ENCODE measurements at places on chromosomes 4 and X.
A peak's percentile ranks its signal among the peaks of the same experiment; 100 is the strongest.

GRCh38 chr4:185224597-185224996 is 15.2 kb downstream of the SNX25 start:
- no peak for DNase-seq

DNA sequence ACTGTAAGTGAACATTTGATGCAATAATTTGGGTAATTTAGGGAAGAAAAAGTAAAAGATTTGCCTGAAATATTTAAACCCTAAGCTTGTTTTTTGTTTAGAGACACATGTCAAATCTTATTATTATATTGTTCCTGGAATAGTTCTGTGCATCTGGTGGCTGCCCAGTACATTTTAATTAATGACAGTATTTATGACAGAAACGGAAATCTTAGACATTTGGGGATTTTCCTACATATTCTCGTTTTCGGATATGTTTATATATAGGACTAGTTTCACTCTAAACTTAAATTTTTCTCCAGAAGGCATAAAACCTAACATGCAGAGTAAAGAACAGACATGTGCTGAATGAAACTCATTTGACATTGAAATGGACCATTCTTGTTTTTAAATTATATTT is 125.6 kb upstream of the PAQR3 start:
- no peak for DNase-seq

DNA sequence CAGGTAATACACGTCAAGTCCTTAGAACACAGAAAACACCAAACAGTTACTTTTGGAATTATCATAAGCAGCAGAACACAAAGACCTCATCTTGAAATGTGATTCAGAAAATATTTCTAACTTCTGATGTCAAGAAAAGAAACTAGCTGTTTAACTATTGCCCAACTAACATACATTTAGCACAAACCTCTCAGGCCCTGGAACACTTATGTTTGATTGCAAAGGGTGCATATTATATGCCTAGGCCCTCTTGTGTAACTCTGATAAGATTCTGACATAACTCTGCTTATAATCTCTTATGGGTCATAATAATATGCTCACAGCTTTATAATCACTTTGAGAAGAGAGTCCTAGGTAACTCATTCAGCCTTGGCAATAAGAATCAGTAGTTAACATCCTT is 62.6 kb downstream of the TBC1D9 start:
- no peak for DNase-seq

- DNase-seq: no peak
These were observed 581 bp upstream of the FAM114A1 start for GRCh38 chr4:38866973-38867477.

- DNase-seq: no peak
These were observed 71.0 kb downstream of the AFF1 start for GRCh38 chr4:87005690-87006425.

DNA sequence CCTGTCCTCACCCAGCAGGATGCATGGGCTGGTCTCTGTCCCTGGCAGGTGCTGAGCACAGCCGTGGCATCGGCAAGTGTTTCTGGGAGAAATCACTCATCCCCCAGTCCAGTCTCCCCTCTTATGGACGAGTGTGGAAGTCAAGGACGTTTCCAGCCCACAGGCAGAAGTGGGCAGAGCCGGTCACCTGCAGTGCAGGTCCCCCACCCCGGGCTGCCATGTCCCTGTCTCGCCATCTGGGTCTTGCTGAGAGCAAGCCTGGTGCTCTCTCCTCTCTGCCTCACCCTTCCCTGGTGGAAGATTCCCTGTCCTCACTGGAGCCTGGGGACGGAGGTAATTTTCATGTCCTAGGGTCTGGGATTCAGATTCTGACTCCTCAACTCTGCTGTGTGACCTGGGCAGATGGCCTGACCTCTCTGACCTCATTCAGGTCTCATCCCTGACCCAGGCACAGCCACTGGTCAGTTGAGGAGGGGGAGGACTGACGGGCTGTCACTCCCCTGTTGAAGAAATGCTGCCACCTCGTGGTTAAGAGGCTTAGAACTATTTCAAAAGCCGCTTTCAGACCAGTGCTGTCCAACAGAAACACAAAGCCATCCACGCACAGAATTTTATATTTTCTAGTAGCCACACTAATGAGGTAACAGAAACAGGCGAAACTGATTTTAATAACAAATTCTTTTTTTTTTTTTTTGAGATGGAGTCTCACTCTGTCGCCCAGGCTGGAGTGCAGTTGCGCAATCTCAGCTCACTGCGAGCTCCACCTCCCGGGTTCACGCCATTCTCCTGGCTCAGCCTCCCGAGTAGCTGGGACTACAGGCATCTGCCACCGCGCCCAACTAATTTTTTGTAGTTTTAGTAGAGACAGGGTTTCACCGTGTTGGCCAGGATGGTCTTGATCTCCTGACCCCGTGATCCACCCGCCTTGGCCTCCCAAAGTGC is 1.8 kb downstream of the CPZ start:
- peak; percentile 92 for DNase-seq

DNA sequence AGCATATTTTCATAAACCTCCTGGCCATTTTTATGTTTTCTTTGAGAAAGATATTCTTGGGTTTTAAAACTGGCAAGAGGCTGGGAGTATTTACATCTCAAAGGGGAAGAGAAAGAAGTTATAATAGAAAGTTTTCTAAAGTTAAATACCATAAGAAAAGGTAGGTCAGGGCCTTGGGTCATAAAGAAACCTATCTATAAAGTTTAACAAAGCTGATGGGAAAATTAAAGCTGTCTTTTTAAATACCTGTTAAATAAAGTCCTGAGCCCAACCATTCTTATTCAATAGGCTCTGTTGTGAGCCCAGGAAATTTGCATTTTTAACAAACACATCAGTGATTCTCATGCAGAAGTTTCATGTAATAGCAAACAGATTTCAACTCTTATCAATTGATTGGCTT is 451.8 kb upstream of the INTU start:
- DNase-seq: no peak

DNA sequence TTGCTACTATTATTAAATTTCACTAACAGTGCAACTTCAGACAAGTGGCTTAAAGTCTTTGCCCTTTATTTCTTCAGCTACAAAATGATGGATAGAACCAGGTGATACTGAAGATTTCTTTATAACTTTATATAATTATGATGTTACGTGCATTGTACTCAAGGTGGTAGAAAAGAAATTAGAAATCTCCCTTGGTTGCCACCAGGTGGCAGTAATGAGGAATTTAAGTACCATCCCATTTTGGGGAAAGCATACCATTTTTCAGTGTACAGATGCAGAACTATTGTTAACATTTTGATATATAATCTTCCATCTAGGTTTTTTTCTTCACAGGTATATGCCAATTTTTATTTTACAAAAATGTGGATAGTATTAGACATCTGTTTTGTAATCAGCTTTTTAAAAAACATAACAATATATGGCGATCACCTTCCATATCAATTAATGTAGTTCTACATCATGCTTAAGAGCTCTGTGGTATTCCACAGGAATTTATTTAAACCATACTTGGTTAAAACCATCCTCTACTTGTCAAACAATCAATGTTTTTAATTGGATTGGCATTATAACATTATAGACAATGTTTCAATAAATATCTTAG is 37.7 kb upstream of the RAB33B start:
- peak; percentile 44 for DNase-seq

- DNase-seq: no peak
These were observed 16.1 kb upstream of the TASL start for GRCh38 chrX:30593440-30594200.

DNA sequence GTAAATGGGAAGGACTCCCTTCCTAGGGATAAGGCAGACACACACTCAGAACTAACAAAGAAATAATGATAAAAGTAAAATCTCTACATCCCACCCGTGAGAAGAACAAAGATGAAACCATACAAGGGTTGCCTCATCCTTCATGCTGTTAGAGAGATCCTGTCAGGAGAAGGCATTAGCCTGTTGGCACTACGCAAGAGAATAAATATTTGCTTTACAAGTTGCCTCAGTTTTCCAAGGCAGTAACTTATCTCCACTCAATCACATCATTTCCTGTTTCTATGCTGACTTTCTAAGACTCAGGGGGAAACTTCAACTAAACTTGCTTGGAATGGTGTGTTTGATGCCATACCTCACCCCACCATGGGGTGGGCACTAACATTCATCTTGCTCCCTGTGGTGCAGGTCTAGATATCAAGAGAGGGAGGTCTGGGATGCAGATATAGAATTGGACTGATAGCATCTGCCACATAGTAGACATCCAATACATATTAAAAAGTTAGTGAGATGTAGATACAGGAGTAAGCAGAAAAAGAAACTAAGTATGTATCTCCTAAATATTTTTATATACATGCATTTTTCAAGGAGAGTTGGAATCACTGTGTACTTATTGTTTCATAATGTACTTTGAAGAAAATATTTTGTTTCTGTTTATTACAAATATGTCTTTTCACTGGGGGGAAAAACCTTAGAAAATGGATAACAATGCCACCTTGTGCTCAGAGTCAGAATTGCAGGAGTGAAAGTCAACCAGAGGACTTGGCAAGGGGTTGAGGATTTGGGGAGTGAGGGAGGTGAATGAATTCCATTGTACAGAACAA is 57.2 kb upstream of the BEX4 start:
- peak; percentile 21 for DNase-seq

DNA sequence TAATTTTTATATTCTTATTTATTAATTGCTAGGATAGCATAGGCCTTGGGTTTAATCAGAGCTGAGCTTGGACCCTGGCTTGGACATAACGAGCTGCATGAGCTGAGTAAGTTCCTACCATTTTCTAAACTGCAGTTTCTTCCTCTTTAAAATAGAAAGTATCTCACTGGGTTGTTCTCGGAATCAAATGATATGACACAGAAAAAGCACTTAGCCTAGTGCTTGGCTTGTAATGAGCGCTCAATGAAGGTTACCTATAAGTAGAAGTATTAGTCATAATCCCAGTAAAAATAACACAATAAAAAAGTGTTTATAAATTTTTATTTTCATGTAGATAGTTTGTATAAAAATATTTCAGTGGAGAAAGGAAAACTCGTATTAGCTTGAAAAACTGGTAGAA is 113.3 kb upstream of the PDLIM3 start:
- no peak for DNase-seq

- DNase-seq: no peak
These were observed 30.3 kb upstream of the BRS3 start for GRCh38 chrX:136457303-136457917.

GRCh38 chrX:11437642-11438379 is 144.6 kb downstream of the AMELX start:
- DNase-seq: no peak

DNA sequence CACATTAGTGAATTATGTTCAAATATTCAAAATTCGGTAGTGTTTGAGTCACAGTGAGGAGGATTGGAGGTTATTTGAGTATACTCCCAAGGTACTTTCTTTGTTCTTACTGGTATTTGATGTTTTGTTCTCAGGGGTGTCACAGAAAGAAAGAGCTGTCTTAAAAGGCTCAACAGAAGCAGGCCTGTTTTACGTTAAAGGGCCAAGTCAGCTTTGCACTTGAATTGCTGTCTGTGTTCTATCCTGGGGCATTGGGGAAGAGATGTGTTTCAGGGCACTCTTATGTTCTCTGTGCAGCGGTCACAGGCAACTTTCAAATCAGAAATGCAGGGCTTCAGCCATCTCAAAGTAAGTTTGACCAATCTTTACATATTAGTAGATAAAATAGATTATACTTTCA is 1113.1 kb upstream of the LCORL start:
- no peak for DNase-seq

DNA sequence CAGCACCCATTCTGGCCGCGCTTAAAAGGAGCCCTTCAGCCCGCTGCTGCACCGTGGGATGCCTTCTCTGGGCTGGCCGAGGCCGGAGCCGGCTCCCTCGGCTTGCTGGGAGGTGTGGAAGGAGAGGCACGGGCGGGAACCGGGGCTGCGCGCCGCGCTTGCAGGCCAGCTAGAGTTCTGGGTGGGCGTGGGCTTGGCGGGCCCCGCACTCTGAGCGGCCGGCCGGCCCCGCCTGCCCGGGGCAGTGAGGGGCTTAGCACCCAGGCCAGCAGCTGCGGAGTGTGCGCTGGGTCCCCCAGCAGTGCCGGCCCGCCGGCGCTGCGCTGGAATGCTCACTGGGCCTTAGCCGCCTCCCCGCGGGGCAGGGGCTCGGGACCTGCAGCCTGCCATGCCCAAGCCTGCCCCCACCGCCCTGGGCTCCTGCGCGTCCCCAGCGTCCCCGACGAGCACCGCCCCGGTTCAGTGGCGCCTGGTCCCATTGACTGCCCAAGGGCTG is 111.3 kb downstream of the PCDH18 start:
- DNase-seq: no peak

GRCh38 chr4:112321776-112322684 is 24.9 kb downstream of the ALPK1 start:
- peak; percentile 57 for DNase-seq

- peak; percentile 10 for DNase-seq
These were observed 28.9 kb upstream of the MTMR1 start for GRCh38 chrX:150664290-150664689.

DNA sequence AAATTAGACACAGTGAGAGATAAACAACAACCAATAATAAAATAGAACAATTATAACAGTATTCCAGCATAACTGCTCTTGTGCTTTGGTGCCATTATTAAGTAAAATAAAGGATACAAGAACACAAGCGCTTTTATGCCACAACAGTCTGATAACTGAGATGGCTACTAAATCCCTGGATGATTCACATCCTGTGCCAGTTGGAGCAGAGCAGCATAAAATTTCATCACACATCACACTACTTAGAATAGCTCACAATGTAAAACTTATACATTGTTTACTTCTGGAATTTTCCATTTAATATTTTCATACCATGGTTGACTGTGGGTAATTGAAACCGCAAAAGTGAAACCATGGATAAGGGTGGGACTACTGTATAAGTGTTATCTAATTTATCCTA is 399.9 kb upstream of the CNKSR2 start:
- DNase-seq: no peak

Measured in iPS-NIHi11 (cell line).